ENCODE measurements at places on chromosomes 4 and X. TPM values are rescaled to one million over a fixed set of nuclear protein-coding genes. Genes with fewer than 3 reads are reported as not detected.

FGFR3 gene
- 3.5 TPM for total RNA-seq

GRCh38 chr4:64497491-64497890, 88.2 kb upstream of the TECRL start:
- H3K36me3 ChIP-seq, result no peaks in the 10 kb centered on the region
- H3K4me3 ChIP-seq, result no peak overlapping the region
- H3K27me3 ChIP-seq, result no peaks in the 10 kb centered on the region
- H3K27ac ChIP-seq, result peak overlapping the region; percentile 25
- no peak for DNase-seq

DNA sequence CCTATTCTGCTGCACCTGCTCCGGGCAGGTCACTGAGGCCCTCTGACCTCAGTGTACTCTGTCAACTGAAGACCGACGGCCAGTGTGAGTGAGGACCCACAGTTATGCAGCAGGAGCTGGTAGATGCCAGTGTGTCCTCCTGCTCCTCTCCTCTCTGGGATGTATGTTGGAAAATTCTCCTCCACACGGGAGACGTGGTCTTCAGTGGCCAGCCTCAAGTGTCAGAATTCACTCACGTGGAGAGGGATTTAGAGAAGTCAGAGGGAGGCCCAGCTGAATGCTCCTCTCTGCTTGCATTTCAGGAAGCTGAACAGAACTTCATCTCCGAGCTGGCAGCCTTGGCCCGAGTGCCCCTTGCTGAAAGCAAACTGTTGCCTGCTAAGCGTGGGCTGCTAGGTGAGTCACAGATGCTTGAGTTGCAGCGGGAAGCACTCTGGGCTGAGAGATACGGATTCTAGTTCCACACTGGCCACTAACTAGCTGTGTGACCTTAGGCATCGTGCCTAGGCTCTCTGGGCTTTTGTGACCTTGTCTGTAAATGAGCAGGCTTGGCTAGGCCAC, 83.6 kb downstream of the CRMP1 start:
- peaks cover 46% of the 10 kb centered on the region for H3K36me3 ChIP-seq
- no peak for DNase-seq
- no peak overlapping the region for H3K27ac ChIP-seq

GRCh38 chr4:127852661-127853060, 28.0 kb upstream of the PLK4 start:
- no peak overlapping the region for H3K27ac ChIP-seq
- peaks cover 13% of the 10 kb centered on the region for H3K4me1 ChIP-seq
- no peaks in the 10 kb centered on the region for H3K36me3 ChIP-seq
- H3K4me3 ChIP-seq, result no peak overlapping the region

GRCh38 chrX:19349264-19349663, 5.5 kb downstream of the PDHA1 start:
- H3K36me3 ChIP-seq, result peaks cover 47% of the 10 kb centered on the region
- H3K27ac ChIP-seq, result no peak overlapping the region

DNA sequence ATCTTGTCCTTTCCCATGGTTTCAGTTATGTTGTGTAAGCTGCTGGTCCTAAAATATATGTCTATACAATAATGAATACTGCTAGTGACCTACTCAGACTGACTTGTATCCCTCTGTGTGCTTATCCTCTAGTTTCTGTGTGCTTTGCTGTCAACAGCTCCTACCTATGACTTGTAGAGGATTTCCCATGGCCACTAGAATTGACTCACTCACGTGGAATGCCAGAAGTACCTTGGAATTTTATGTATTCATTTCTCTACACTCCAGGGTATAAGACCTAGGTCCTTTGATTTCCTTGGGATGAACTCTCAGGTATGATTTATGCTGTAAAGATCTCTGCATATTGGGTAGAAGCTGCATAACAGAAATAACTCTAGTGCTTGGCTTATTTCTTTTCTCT, 279.9 kb upstream of the SLIT2 start:
- H3K27me3 ChIP-seq, result no peaks in the 10 kb centered on the region
- no peak for DNase-seq
- no peaks in the 10 kb centered on the region for H3K4me1 ChIP-seq
- H3K36me3 ChIP-seq, result no peaks in the 10 kb centered on the region
- no peak overlapping the region for H3K27ac ChIP-seq

DNA sequence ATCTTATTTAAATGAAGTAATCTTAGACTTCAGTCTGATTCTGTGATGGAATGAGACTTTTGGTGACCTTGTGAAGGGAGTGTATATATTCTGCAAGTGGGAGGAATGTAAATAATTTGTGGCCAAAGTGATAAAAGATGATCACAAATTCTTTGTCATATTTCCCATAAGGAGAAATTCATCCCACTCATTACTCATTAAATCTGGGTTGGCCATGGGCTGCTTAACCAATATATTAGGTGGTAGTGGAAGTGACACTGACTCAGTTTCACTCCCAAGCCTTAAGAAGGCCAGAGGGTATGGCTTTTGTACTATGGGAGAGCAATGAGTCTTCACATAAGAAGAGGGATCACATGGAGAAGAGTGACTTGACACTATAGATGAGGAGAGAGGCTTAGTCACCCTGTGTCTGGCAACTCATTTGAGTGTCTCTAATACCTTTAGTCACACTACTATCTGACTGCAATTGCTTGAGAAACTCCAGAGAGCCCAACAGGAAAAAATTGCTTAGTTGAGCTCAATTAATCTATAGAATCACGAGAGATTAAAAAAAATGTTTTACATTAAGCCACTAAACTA, 408.2 kb upstream of the PITX2 start:
- H3K4me1 ChIP-seq, result no peaks in the 10 kb centered on the region
- H3K27me3 ChIP-seq, result no peaks in the 10 kb centered on the region
- DNase-seq, result no peak
- H3K36me3 ChIP-seq, result no peaks in the 10 kb centered on the region
- H3K27ac ChIP-seq, result no peak overlapping the region

Measured in left ventricle myocardium inferior (tissue), 1 donor.